ENCODE measurements at places on chromosomes 5 and 9. TPM values are rescaled to one million over a fixed set of nuclear protein-coding genes. Genes with fewer than 3 reads are reported as not detected.

Gene RMI1
- total RNA-seq = 6.8 TPM

Gene C9orf153
- not detected for total RNA-seq

Gene ST8SIA4
- total RNA-seq = 0.18 TPM

Gene GPX8
- total RNA-seq = 201 TPM

Gene TCF7
- 0.83 TPM for total RNA-seq

Gene CORO2A
- total RNA-seq = 2.2 TPM

Gene FBP2
- not detected for total RNA-seq

Gene PCDHGC5
- total RNA-seq = 2.9 TPM

Gene PCDHB8
- 0.18 TPM for total RNA-seq

Gene POU4F3
- total RNA-seq = not detected

Gene FOXD1
- total RNA-seq = 3.2 TPM

Gene GLRA1
- total RNA-seq = not detected

Gene OMD
- not detected for total RNA-seq

All from IMR-90 (cell line).